ENCODE measurements at places on chromosomes 13 and 19.

GRCh38 chr13:82439159-82439904 lies 1442.9 kb downstream of the SLITRK1 start:
- DNase-seq, result no peak

- no peak for DNase-seq
Observed at GRCh38 chr13:86155756-86156155, 356.5 kb upstream of the SLITRK6 start.

DNA sequence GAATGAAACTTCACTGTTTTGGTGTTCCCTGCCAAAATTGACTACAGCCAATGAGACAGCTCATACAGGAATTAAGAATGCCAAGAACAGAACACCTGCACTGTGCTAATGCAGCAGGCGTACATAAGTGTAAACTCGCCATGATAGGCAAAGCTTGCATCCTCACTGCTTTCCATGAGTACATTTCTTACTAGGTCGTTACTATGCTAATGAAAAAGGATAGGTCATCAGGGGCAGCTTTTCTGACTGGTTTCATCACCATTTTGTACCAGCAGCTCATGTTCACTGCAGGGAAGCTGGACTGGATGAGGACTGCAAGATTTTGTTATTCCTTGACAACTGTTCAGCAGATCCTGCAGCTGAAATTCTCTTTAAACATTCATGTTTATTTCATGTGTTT lies 1383.8 kb downstream of the EFNB2 start:
- DNase-seq, result no peak

GRCh38 chr19:48284896-48285295 lies 15.0 kb downstream of the ZNF114 start:
- no peak for DNase-seq

DNA sequence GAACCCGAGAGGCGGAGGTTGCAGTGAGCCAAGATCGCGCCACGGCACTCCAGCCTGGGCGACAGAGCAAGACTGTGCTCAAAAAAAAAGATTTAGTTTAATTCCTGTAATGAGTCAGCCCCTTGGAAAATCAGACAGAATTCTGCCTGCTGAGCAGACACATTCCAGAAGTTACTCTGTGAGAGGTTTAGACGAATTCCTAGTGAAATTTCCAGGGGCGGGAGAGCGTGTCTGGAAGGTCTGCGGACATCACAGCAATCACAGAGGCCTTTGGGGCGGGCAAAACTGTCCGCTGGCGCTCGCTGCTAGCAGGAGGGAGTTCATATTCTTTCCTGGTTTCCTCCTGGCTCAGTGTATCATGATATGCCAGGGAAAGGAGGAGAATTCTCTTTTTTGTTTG lies 17.5 kb downstream of the MISP start:
- no peak for DNase-seq

DNA sequence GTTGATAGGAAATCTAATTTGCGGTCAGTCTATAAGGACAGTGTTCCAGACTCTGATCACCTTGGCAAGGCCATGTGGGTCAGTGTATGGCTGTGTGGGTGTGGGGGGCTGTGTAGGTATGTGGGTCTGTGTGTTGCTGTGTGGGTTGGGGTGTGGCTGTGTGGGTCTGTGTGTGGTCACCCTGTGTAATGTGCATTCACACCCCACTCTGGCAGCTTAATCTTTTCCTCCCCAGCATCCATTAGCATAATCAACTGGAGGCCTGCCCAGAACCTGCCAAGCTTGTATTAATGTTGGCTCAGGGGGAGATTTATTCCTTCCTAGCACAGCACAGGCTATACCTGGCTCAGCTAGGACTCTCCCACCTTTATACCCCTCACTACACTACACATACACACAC lies 203.2 kb downstream of the TUBA3C start:
- DNase-seq, result no peak

GRCh38 chr13:40624383-40624782 lies 42.1 kb downstream of the FOXO1 start:
- DNase-seq, result no peak

DNA sequence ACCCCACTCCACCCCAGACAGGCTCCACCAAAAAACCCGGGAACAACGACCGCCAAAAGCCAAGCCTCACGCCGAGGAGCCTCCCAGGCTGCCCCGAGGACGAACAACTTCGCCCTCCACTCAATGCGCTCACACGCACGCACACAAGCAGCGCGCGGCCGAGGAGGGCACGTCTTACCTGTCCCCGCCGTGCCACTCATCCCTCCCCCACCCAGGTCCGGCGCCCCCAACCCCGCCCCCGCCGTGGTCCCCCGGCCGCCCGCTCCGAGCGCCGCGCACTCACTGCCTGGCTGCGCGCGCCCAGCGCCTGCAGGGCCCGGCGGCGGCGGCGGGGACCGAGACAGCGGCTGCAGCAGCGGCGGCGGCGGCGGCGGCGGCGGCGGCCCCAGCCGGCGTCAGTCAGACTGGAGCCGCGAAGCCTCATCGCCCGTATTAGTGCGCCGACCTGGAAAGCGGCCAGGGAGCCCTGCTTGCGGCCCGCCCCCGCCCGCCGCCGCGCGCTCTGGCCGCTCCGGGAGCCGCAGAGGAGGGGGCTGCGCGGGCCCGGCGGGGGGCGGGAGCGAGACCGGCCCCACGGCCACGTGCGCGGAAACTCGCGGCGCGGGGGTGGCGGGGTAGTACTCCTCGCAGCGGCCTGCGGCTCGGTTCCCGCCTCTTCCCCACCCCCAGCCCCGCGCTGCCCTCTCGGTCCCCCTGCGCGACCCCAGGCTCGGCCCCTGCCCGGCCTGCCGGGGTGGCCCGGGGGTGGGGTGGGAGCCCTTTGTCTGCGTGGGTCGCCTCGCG lies at the start of gene SMAD9:
Gene SMAD9 (minus strand): TSS at position 406 of the 783 bp plus-strand sequence. CDS start 40,549 bp downstream, outside the sequence.
- DNase-seq, result no peak

- no peak for DNase-seq
Observed at GRCh38 chr13:36124236-36124822, 6.9 kb downstream of the DCLK1 start.

- no peak for DNase-seq
Observed at GRCh38 chr13:93746589-93746988, 520.0 kb downstream of the GPC6 start.

DNA sequence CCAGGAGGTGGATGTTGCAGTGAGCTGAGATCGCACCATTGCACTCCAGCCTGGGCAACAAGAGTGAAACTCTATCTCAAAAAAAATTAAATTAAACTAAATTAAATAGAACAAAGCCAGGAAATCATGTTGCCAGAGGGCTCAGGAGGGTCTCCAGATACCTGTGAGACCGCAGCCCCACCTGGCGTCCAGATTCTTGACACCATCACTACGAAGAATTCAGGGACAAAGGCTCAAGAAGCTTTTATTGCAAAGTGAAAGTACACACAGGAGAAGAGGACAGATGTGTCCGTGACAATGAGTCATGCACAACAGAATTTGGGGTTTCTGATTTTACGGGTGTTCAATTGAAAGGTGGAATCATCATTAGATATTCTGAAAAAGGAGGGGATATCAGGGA lies 76.6 kb downstream of the STOML3 start:
- DNase-seq, result no peak

DNA sequence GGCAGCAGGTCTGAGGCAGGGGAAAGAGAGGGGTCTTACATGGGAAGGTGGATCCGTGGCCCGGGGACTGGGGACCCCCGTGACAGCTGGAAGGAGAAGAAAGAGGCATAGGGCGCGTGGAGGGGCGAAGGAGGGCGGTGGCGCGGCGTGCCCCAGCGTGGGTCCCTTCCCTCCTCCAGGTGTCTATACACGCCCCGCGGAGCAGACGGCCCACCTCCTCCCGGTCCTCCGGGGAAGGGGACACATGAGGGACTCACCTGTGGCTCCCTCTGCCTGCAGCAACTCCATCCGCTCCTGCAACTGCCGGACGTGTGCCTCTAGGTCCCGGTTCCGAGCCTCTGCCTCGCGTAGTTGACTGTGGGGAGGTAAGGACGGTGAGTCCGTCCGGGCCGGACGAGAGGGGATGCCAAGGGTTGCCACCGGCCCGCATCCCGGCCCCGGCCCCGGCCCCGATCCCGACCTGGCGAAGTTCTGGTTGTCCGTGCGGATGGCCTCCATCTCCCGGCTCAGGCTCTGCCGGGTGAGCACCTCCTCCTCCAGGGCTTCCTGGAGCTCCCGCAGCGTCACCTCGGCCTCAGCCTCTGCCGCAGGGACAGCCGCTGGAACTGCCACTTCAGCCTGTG lies 2.4 kb upstream of the SIX5 start:
- DNase-seq, result no peak

- no peak for DNase-seq
Observed at GRCh38 chr19:47186446-47187334, 44.3 kb downstream of the BBC3 start.

- DNase-seq, result no peak
Observed at GRCh38 chr13:113267642-113268405, 29.2 kb upstream of the LAMP1 start.

DNA sequence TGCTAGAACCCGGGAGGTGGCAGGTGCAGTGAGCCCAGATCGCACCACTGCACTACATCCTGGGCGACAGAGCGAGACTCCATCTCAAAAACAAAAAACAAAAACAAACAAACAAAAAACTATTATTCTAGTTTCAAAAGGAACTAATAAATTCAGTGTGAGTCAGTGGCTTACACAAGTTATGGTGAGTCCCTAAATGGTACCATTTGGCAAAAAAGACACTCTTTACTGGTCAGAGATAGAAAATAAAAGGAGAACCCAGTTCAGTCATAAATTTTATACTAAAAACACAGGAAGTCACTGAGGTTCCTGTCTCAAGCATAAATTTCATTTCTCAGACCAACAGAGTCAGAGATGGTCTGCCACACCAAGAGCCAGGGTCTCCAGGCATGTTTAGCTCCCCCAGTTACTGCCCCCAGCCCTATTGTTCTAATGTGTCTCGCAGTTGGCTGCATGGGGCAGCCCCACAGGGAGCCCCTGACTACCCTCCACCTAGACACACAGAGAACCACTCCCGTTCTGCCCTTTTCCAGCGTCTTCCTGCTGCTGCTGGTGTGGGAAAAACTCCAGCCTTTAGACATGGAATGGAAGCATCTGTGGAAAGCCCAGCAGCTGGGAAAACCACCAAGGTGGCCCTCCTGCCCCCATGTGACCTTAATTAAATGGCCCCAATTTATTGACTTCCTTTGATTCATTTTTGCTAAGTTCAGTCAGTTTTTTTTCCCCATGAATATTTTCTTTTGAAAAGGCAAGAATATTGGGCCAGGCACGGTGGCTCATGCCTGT lies 12.2 kb downstream of the THSD1 start:
- no peak for DNase-seq

- DNase-seq, result no peak
Observed at GRCh38 chr13:35693134-35693784, 216.8 kb upstream of the MAB21L1 start.

- DNase-seq, result no peak
Observed at GRCh38 chr13:48236528-48237353, 3.7 kb downstream of the ITM2B start.

GRCh38 chr19:19155495-19156219 lies 14.4 kb downstream of the MEF2B start:
- DNase-seq, result no peak

GRCh38 chr19:17076543-17076991 lies 990 bp downstream of the MYO9B start:
- DNase-seq, result no peak

DNA sequence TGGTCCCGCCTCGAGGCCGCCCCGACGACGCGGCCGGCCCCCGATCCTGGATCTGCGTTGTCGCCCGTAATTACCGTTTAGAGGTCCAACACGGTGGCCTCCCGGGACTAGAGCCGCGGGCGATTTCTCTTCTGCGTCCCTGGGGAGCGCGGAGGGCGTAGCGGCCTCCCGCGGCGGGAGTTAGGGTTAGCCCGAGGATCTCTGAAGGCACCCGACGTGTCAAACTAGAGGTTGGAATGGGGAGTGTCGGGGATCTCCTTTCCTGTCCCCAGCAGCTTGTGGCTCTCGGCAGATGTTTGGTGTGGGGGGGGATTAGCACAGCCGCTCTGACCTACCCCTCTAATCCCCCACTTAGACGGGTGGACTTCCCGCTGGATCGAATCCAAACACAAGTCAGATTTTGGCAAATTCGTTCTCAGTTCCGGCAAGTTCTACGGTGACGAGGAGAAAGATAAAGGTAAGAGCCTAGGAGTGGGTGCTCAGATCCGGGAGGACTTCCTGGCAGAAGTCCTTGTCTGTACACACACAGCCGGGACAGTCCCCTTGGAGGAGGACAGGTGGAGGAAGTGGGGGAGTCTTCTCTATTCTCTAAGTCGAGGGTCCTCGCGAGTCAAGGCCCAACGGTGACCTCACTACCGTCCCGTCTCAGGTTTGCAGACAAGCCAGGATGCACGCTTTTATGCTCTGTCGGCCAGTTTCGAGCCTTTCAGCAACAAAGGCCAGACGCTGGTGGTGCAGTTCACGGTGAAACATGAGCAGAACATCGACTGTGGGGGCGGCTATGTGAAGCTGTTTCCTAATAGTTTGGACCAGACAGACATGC lies 581 bp downstream of the CALR start:
- peak; percentile 76 for DNase-seq

- no peak for DNase-seq
Observed at GRCh38 chr13:65330287-65330686, 1899.8 kb downstream of the PCDH9 start.

DNA sequence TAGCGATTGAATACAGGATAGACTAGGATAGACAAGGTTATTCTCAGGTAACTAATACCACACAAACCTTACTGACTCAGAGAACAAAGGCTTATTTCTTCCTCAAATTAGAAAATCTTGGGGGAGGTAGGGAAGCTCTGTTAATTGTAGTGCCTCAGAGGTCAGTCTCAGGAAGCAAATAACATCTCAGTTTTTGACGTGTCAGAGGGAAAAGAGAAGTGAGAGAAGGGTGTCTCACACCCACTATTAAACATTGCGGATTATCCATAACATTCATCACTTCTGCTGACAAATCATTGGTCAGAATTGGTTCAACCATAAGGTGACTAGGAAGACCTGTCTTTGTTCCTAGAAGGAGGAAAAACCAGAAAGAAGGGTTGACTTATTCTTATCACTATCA lies 579.4 kb upstream of the MIR17HG start:
- DNase-seq, result no peak

GRCh38 chr19:13768510-13768909 lies 4.2 kb downstream of the MRI1 start:
- DNase-seq, result no peak

GRCh38 chr13:30375265-30375835 lies 46.9 kb upstream of the UBE2L5 start:
- DNase-seq, result no peak

DNA sequence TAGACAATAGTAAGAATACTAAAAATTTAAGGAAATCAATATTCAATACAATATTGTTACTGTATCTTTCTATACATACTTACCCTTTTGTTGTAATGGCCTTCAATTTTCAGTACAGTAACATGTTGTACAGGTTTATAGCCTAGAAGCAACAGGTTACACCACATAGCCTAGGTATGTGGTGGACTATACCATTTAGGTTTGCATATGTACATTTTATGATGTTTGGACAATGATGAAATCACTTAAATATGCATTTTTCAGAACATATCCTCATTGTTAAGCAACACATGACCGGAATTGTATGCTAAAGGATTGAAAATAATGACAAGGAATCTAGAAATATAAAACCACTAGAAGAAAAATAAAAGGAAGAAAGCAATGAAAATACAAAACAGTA lies 611.4 kb downstream of the DACH1 start:
- no peak for DNase-seq

GRCh38 chr19:8607386-8607785 lies 3.1 kb downstream of the ADAMTS10 start:
- no peak for DNase-seq

GRCh38 chr13:72489751-72490150 lies 237.7 kb downstream of the MZT1 start:
- no peak for DNase-seq

GRCh38 chr13:112984954-112985802 lies 16.2 kb downstream of the MCF2L start:
- no peak for DNase-seq

- no peak for DNase-seq
Observed at GRCh38 chr19:10858204-10858828, 10.1 kb downstream of the C19orf38 start.

- DNase-seq, result no peak
Observed at GRCh38 chr13:113430378-113431110, 22.7 kb downstream of the ADPRHL1 start.
